ENCODE measurements at places on chromosomes 1 and 21.

- no peak for DNase-seq
These were observed at the start of gene OBSCN for GRCh38 chr1:228207851-228208821. Gene OBSCN, plus strand, starts transcription at chr1:228208044. Its CDS starts 3,740 bp downstream, at chr1:228211784.

DNA sequence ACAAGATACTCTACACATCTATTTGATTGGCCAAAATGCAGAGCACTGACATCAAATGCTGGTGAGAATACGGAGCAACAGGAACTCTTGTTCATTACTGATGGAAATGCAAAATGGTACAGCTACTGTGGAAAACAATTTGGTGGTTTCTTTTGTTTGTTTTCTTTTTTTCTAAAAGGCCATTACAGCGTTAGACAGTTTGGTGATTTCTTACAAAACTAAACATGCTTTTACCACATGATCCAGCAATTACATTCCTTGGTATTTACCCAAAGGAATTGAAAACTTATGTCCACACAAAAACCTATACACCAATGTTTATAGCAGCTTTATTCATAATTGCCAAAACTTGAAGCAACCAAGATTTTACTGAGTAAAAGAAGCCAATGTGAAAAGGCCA is 66.4 kb upstream of the FBXO28 start:
- no peak for DNase-seq

GRCh38 chr1:156119503-156120209 is 5.1 kb downstream of the LMNA start:
- DNase-seq: no peak

DNA sequence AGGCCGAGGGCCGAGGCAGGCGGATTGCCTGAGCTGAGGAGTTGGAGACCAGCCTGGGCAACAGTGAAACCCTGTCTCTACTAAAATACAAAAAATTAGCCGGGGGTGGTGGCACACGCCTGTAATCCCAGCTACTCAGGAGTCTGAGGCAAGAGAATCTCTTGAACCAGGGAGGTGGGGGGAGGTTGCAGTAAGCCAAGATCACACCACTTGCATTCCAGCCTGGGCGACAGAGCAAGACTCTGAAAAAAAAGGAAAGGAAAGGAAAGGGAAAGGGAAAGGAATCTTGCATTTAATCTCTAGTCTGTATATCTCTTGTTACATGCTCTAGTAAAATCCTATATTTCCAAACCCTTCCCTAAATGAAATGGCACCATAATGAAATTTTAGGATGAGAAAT is 328.3 kb upstream of the ADGRL2 start:
- DNase-seq: no peak

DNA sequence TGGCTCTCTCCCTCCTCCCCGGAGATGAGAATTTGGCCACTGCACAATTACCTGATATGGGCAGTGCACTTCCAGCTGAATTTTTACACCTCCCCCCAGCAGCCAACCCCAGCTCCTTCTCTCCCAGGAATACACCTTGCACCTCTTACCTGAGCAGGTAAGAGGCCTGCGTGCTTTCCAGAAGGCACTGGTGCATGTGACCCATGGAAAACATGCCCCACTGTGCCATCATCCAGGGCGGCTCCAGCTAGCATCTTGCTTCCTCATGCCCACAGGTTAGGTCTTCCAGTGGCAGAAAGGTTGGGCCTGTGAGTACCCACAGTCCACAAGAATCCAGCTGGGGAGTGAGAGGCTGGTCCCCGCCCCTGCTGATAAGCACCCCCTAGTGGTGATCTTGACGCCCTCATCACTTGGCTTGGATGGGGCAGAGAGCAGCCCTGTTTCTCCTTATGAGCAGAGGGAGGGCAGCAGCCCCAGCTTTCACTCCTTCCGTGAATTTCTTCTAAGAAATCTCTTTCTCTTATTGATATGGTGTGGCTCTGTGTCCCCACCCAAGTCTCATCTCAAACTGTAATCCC is 57.8 kb downstream of the EDARADD start:
- no peak for DNase-seq
